ENCODE measurements at places on chromosomes 2 and 18.

GRCh38 chr18:13447621-13448334 is 229.2 kb downstream of the LDLRAD4 start:
- DNase-seq = peak; percentile 23

- DNase-seq = no peak
Observed at GRCh38 chr2:215794829-215795546, 218.4 kb downstream of the MREG start.

GRCh38 chr2:187549951-187550555 is 4.2 kb downstream of the TFPI start:
- DNase-seq = no peak

GRCh38 chr18:78992041-78993011 is 12.7 kb downstream of the SALL3 start:
- DNase-seq = no peak

- DNase-seq = no peak
Observed at GRCh38 chr18:66211749-66212148, 392.1 kb downstream of the CDH19 start.

DNA sequence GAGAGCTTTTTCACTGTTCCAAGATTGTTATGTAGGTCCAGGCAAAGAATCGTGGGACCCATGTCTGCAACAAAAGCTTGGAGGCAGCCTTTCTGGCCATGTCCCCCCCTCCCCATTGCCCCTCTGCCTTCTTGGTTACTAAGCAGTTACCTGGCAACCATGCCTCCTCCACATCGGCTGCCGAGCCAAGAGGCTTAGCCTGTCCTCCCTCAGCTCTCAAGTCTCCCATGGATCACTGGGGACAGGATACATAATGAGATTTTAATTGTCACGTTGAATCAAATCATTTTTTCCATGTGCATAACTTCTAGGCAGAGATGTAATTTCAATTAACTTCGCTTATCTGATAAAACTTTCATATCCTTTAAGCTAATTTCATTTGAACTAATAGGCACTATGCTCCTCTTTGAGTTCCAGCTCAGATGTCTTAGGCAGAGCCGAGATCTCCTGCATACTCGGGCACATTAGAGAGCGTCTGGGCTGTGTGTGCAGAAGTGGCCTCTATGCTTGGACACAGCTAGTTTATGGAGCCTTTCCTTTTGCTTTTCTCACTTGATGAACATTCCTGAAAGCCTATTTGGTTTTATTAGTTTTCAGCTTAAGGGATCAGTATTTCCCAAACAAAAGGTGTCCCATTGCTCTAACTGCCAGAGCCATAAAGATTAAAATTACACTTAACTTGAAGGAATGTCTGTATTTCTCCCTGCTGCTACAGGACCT is 80.7 kb downstream of the LYPD1 start:
- DNase-seq = no peak

GRCh38 chr2:40654346-40654745 is 202.5 kb upstream of the SLC8A1 start:
- DNase-seq = no peak

DNA sequence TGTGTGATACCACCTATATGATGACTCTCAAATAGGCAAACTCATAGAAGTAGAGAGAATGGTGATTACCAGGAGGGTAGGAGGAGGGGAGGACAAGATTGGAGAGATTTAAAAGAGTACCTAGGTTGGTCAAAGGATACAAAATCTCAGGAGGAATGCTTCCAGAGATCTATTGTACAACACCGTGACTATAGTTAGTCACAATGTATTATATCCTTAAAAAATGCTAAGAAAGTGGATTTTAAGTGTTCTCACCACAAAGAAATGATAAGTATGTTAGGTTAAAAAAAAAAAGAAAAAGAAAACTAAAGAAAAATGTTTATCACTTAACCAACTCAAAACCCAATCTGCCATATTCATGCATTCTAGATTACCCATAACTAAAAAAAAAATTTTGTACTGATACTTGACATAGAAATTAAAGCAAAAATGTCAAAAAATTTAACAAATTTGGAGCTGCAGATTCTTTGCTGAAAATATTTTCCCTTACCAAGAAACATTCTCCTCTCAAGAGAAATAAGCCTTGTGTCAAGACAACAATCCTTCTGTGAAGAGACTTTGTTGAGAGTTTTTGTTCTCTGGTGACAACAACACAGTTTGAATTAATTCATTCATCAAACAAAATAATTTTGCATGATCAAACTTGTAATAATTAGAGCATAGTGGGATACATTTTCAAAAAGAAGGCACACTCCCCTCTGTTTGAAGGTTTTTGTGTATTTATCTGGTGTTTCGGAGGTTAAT is 213.1 kb downstream of the DNER start:
- DNase-seq = no peak

DNA sequence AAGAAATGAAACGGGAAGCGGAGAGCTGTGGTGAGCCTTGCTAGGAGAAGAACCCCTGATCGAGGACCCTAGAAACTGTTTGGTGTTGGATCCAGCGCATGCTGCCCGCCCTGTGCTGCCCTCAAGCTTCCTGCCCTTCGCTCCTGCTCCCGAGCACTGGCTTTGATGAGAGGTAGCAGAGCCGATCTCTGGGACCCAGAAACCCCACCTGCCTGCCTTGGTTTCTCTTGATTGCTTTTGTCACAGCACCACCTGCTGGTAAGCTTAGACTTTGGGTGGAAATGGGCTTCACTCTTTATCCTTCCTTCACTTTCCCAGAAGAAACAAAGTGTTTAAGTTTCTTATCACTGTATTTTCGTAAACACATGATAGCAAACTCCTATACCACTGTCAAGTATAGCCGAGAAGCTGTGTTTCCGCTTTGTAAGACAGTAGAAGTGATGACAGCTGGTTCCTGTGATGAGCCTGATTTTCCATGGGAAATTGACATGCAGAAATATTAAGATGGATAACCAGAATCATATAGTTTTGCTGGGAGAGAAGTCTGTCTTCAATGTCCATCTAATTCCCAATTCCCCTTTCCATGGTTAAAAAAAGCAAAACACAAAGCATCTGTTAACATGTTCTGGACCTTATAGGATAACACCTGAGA is 267.4 kb downstream of the PHLPP1 start:
- peak; percentile 66 for DNase-seq

DNA sequence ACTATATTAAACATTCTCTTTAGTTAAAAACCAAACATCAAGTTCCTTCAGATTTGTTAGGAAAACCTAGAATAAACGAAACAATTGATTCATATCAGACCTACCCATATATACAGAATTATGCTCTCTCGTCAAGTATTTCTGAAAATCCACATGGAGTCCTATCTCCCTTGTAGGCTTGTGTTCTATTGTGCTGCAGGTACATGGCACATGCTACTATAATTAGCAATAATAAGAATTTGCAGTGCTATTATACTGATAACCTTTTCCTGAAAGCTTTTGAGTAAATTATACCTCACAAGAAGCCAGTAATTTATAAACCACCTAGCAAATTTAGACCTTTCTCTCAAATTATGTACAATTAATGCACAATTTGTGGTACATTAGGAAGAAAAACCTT is 158.6 kb upstream of the STK17B start:
- DNase-seq = no peak

GRCh38 chr18:1012775-1013174 is 108.1 kb downstream of the ADCYAP1 start:
- DNase-seq = no peak

- DNase-seq = peak; percentile 27
Observed at GRCh38 chr2:27262379-27263286, at the start of gene SLC30A3. TSS of gene SLC30A3 (minus strand) at chr2:27263047. CDS start at chr2:27262906, 141 bp downstream.

- no peak for DNase-seq
Observed at GRCh38 chr2:11754700-11755015, 8.2 kb downstream of the LPIN1 start.

DNA sequence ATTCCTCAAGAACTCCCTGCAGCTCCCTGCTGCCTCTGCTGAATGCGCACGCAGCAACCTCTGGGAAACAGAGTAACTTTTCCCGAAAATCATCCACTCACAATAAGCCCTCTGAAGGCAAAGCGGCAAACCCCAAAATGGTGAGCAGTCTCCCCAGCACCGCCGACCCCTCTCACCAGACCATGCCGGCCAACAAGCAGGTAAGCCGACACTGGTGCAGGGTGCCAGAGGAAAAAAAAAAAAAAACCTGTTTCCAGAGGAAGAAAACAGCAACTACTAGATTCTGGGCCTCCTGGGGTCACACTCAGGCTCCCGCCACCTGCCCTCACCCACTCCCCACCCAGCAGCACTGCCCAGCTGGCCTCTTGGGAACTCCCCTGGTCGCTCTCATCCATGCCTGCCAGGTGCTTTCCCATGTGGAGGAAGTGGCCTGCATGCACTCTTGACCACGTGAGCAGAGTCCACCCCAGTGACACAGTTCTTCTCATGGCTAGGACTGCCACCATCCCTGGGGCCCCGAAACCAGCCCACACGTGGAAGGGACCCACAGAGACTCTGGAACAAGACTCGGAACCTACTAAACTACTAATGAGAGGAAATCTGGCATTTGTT is 36.9 kb downstream of the KCTD18 start:
- no peak for DNase-seq

DNA sequence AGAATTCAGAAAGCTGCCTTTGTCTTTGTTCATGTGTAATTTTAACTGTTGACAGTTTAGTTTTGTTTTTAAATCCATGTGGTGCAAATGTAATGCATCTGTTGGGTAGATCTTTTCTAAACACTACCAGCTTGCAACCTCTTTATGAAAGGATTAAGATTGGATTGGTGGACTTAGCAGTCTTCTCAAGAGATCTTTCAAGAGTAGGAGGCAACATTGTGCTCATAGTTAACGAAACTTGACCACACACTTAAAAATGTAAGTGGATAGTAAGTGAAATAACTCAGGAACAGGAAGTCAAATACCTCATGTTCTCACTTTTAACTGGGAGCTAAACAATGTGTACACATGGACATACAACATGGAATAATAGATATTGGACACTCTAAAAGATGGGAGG is 579.0 kb downstream of the RIT2 start:
- DNase-seq = no peak

Data from fibroblast of mammary gland (primary cell).